Epithelial cell of proximal tubule (primary cell): ENCODE measurements at places on chromosomes 1 and 21. TPM values are rescaled to one million over a fixed set of nuclear protein-coding genes. Genes with fewer than 3 reads are reported as not detected.

PLA2G2F gene
- 3.8 and 4.2 TPM in 2 replicates for total RNA-seq

CRNN gene
- not detected in 2 replicates for total RNA-seq

S100A14 gene
- total RNA-seq = 11.2 and 43.8 TPM in 2 replicates

AGPAT3 gene
- total RNA-seq = 39.1 and 53.4 TPM in 2 replicates
